NCI-H1436 (cell line): ENCODE measurements at places on chromosomes 7 and 10.

- no peak for DNase-seq
These were observed 55.2 kb upstream of the FRMD4A start for GRCh38 chr10:14385596-14386593.

GRCh38 chr7:16905300-16906044 is 23.7 kb upstream of the AGR3 start:
- no peak for DNase-seq

- DNase-seq: peak; percentile 30
These were observed 16.6 kb downstream of the ACBD5 start for GRCh38 chr10:27223964-27224363.

DNA sequence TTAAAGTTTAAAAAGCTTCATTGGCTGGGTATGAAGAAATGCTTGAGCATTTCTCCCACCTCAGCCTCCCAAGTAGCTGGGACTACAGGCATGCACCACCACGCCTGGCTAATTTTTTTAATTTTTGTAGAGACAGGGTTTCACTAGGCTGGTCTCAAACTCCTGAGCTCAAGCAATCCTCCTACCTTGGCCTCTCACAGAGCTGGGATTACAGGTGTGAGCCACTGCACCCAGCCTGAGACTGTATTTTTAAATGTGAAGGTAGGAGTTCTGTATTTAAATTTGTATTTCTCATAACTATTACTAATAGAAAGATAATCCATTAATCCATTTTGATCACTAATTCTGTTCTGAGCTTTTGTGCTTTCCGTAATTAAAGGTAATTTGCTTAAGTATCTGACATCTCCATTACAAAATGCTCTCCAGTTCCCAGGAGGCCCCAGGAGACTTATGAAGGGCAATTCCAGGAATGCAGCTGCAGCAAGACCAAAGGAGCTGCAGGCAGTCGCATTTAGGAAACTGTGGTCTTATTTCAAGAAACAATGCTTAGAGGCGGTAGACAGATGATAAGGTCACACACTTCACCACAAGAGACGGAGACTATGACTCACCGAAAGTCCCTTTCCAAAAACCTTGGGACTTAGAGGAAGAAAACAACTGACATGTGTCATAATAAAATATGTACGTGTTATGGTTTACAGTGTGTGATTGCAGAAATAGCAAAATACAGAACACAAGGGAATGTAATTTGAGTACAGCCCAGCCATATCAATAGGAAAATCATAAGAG is 23.3 kb downstream of the YAE1 start:
- peak; percentile 4 for DNase-seq

GRCh38 chr7:150862356-150862755 is 10.0 kb downstream of the AOC1 start:
- DNase-seq: no peak

GRCh38 chr7:90605055-90605454 is 8.9 kb downstream of the CDK14 start:
- DNase-seq: no peak

- DNase-seq: no peak
These were observed 283.5 kb downstream of the THSD7A start for GRCh38 chr7:11548532-11548931.

- DNase-seq: no peak
These were observed 6.3 kb upstream of the IL2RA start for GRCh38 chr10:6068422-6068821.

DNA sequence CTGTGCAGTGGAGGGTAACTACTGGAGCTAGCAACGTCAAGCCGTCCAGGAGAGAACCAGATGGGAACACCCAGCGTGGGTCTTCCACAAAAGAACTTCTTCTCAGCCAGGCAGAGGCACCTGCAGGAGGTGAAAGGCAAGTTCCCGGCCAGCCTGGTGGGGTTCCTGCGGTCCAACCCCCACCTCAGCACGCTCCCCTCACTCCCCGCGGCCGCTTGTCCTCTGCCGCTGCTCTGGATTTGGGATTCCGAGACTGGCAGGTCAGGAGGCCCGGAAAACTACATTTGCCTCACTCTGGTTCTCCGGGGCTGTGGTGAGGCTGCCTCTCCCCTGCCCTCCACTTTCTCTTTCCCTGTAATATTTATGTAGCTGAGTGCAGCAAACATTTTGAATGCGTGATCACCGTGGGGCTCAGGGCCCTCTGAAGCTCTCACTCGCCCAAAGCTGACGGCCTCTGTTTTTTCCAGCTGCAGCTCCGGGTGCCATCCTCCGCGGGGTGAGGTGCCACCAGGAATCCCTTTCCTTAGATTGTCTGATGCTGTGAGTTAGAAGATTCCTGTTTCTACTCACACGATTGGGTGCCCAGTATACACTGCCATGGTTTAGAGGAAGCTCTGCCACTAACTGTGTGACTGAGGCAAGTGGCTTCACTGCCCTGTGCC is 366.9 kb downstream of the DNAJB6 start:
- no peak for DNase-seq
